ENCODE measurements at places on chromosomes 3 and 15.

- DNase-seq, result no peak
Measured at GRCh38 chr3:171321559-171322360, 138.4 kb downstream of the TNIK start.

GRCh38 chr3:39234651-39235050 lies 42.3 kb upstream of the XIRP1 start:
- DNase-seq, result no peak

- peak; percentile 32 for DNase-seq
Measured at GRCh38 chr3:196778755-196779154, 39.1 kb downstream of the PAK2 start.

- DNase-seq, result no peak
Measured at GRCh38 chr15:66163553-66163952, 90.0 kb downstream of the MEGF11 start.

DNA sequence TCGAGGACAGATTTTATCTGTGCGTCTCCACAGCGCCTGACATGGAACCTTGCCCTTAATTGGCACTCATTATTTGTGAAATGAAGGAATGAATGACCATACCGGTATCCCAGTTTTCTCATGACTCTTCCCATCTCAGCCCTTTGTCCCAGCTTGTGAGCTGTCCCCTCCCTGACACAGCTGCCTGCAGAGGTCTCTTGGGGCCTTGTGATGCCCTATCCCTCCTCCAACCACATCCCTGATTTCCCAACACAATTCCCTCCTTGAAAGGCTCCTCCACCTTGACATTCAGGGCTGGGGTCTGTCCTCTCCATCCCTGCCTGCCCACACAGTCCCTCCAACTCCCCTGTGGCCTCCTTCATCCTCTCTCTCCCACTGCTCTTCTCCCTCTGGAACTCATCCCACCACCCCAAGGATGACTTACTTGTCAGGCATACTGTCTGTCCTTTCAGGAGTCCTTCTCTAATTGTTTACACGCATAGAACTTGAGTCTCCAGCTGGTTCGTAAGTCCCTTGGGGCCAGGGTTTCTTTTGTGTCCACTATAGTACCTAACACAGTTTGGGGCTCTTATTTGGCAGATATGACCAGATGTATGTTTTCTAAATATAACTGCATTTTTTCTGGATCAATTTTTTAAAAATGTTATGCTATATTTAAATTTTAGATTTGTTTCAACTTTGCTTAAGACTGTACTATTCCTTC lies 35.6 kb upstream of the FILIP1L start:
- DNase-seq, result no peak

GRCh38 chr3:82743196-82743595 lies 981.8 kb upstream of the GBE1 start:
- no peak for DNase-seq

GRCh38 chr3:82643948-82644347 lies 882.5 kb upstream of the GBE1 start:
- DNase-seq, result no peak

GRCh38 chr3:150091626-150092025 lies 120.9 kb upstream of the PFN2 start:
- DNase-seq, result no peak

GRCh38 chr3:135235541-135235940 lies 440.5 kb downstream of the EPHB1 start:
- no peak for DNase-seq

All from dermis blood vessel endothelial cell (primary cell).